ENCODE measurements at places on chromosomes 13 and 19. TPM values are rescaled to one million over a fixed set of nuclear protein-coding genes. Genes with fewer than 3 reads are reported as not detected.

DNA sequence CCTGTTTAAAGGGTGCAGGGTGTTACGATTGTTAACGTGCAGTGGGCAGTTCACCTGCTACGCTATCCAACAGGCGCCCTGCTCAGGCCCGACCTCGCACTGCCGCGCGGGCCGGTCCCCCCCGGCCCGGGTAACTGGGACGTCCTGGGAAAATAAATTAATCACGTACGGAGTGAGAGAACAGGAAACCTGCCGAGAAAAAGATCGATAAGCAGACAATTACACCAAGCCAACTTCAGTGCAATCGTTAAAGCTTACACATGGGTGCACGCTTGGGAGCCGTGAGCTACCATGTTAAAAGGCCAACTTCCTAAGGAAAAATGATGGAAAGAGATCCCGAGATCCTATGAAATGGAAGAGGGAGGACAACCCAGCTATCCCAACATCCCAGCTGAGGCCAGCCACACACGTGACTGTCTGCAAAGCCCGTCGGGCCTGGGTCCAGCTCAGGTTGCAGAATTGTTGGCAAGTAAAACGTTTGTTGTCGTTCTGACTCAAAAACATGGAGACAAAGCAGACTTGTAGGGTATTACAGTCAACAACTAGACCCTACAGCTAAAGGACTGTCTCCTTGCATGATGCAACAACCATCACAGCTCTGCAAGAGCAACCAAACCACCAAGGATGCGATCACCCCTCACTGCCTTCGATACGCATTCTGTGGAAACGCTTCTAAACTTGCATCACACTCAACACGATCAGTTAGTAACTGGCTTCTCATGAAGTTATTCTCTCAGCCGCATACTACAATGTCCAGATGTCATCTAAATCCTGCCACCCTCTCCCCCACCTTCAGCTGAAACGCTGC is 741 bp upstream of the TUBGCP3 start:
- DNase-seq: no peak

DNA sequence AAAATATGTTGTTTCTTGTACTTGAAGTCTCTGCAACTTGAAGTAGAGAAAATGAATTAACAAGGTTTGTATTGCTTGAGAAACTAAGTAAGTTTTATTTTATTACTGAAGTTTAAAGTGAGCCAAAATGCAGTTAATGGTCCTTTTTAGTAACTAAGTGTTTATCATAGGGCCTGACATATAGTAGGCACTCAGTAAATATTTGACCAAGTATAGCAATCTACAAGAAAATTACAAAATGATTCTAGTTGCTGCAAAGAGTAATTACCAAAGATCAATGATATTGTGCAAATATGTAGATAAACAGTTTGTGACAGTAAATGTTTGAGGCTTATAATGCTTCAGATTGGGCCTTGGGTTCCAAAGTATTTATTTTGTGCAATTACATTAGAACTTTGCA is 2.4 kb upstream of the XPO4 start:
- no peak for DNase-seq

DNA sequence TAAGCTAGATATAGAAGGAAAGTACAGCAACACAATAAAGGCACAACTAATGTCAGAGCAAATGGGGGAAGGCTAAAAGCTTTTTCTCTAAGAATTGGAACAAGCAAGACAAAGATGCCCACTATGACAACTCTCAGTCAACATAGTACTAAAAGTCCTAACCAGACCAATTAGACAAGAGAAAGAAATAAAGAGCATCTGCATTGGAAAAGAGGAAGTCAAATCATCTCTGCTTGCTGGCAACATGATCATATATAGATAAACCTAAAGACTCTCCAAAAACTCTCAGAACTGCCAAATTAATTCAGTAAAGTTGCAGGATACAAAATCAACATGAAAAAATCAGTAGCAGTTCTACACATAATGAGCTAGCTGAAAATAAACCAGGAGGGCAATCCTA is 542.0 kb downstream of the DIAPH3 start:
- DNase-seq: no peak

GRCh38 chr19:39195755-39196154 is 1.0 kb upstream of the NCCRP1 start:
- DNase-seq: no peak

GRCh38 chr13:110201114-110201513 is 105.8 kb downstream of the COL4A1 start:
- no peak for DNase-seq

GRCh38 chr19:33804021-33804799 is 7.5 kb downstream of the KCTD15 start:
- DNase-seq: peak; percentile 87

DNA sequence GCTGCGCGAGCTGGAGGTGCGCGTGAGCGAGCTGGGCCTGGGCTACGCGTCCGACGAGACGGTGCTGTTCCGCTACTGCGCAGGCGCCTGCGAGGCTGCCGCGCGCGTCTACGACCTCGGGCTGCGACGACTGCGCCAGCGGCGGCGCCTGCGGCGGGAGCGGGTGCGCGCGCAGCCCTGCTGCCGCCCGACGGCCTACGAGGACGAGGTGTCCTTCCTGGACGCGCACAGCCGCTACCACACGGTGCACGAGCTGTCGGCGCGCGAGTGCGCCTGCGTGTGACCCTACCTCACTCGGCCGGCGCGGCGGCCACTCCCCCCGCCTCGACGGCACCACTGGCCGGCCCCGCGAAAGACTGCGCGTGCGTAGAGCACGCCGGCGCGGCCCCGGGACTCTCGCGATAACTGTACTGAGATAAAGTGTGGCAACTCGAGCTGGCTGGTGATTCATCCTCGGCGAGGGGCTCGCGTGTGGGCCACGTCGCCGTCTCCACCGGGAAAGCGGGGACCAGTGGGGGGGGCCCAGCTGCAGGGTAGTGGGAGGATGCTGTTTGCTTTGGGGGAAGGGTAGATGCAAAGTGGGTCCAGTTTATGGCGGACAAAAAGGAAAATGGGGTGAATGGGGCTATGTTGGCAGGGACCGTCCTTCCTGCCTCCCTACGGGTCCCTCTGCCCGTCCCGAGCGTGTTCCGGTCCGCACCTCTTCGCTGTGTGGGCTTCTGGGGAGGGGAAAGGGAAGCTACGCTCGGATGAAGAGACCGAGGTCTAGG is 11.4 kb downstream of the FUT6 start:
- DNase-seq: peak; percentile 85

DNA sequence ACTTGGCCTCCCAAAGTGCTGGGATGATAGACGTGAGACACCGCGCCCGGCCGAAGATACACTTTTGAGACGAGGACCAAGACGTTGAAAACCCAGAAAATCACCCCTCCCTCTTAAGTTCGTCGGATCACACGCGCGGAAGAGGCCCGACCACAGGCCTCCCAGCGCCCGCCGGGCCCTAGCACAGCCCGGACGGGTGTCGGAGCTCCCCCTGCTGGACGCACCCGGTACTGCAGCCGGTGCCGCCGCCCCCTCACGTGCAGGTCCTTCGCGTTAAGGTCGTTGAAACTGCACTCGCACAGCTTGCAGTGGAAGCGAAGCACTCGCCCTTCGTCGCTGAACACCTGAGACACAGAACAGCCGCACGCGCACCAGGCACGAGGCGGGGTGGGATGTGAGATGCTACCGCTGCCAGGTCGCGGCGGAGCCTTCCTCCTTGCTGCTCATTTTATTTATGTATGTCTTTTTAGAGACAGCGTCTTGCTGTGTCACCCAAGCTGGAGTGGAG is 35.7 kb upstream of the MATK start:
- peak; percentile 8 for DNase-seq

DNA sequence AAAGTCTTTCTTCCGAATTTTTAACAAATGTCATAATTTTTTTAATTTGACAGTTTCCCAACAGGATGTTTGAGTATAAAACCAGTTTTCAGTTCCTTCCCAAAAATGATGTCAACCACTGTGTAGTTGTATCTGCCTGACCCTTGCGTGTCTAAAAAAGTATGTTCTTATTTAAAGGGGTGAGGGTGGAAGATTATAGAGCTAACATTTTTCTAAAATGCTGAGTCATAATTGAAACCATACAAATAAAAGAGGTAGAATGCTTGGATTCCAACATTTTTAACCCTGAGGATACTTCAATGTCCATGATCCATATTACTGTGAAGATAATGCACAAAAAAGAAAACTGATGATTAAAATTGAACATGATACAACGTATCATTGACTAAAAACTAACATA is 1388.8 kb downstream of the UQCRFS1 start:
- no peak for DNase-seq

DNA sequence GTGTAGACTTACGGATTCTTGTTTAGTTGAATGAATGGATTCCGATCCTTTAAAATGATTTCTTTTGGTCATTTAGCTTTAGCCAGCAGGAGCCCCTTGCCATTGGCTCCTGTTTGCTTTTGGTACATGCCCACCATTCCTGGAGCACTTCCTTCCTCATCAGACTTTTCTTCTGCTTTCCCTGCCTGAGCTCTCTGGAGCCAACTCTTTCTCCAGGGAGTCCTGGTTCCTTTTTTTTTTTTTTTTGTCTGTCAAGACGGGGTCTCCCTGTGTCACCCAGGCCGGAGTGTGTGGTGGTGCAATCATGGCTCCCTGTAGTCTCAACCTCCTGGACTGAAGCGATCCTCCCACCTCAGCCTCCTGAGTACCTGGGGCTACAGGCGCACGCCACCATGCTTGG is 37.8 kb downstream of the SMARCA4 start:
- no peak for DNase-seq

DNA sequence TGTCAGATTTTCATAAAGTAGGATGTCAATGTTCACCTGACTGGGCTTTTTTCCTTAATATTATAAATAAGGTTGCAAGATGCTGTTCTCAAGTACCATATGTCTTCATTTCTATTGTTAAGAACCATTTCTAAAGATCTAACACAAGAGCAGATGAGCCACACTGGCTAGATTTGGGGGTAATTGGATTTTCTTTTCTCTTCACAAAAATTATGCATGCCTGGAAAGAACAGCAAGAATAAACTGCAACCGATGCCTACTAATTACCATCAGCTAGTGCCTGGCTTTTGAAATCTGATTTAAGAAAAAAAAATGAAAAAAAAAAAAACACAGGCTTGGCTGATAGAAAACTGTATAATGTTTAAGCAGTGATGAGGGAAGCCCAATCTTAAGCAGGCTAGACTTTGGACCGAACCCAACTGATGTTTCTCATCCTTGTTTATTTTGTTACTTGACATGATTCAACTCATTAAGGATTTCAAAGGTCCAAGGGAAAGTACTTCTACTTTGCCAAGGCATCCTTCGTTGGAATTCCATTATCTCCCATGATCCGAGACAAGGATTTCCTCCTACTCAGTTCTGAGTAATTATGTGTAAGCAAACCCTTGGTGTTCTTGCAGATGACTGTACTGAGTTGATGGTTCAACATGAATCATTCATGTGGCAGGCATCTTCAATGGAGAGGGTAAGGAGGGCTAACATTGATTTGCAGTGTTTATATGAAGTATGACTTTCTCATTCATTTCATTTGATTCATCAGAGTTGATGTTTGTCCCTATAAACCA is 300.5 kb downstream of the SPRY2 start:
- DNase-seq: peak; percentile 95

- no peak for DNase-seq
These were observed 105.6 kb downstream of the DHRS12 start for GRCh38 chr13:51698352-51698751.

DNA sequence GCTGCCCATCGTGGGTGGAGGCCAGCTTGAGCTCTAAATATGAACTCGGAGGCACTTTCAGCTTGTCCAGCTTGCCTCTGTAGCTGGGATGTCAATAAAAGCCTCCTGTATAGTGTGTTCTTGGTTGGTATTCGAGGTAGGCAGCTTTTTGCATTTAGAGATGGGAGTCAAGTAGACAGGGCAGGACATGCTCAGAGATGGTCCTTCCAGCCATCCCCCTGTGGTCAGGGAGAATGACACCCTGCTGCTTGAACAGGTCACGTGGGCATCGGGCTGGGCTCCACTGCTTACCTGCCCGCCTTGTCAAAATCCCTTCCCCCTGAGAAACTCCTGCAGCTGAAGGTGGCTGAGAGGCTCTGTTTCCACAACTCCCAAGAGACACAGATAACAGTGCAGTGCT is 302.5 kb downstream of the ZNF536 start:
- no peak for DNase-seq

The MAST1 gene
- under 0.01 TPM for total RNA-seq

The CLEC4M gene
- total RNA-seq: not detected

The CPB2 gene
- total RNA-seq: not detected

The ODAD3 gene
- 0.08 TPM for total RNA-seq

The ZNF98 gene
- not detected for total RNA-seq

The PEPD gene
- total RNA-seq: 65.0 TPM

Measured in fibroblast of the aortic adventitia (primary cell).